ENCODE measurements at places on chromosomes 1 and 21.

GRCh38 chr1:33143176-33143575 lies 38.7 kb downstream of the TRIM62 start:
- no peak for DNase-seq

- no peak for DNase-seq
Measured at GRCh38 chr1:233518344-233518743, 95.6 kb upstream of the KCNK1 start.

GRCh38 chr1:113452921-113453770 lies 62.8 kb downstream of the MAGI3 start:
- no peak for DNase-seq

DNA sequence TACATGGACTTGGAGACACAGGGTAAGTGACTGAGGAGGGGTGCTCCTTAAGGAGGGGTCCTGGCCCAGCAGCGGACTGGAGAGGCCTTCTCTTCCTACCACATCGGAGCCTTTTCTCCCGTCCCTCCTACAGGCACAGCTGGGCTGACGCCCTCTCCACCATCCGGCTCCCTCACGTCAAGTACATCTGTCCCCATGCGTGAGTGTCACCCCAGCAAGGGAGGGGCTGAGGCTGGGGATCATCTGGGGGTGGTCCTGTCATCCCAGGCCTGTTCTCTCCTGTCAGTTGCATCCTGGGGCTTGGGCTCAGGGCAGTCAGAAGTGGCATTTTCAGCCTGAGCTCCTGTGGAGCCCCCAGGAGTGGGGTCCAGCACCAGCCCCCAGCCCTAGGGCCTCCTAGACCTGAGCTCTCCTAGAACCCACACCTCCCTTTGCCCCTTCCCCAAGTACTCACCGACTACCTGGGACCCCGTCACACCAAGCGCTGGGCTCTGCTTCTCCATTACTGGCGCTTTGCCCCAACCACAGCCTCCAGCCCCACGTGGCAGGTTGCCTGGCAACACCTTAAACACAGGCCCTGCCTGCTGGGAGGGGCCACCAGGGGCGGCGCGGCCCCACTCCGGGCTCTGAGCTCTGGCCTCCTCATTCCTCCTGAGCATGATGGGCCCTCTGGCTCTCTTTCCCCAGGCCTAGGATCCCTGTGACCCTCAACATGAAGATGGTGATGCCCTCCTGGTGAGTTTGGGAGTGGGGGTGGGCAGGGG lies 2.3 kb downstream of the LYPLA2 start:
- no peak for DNase-seq

DNA sequence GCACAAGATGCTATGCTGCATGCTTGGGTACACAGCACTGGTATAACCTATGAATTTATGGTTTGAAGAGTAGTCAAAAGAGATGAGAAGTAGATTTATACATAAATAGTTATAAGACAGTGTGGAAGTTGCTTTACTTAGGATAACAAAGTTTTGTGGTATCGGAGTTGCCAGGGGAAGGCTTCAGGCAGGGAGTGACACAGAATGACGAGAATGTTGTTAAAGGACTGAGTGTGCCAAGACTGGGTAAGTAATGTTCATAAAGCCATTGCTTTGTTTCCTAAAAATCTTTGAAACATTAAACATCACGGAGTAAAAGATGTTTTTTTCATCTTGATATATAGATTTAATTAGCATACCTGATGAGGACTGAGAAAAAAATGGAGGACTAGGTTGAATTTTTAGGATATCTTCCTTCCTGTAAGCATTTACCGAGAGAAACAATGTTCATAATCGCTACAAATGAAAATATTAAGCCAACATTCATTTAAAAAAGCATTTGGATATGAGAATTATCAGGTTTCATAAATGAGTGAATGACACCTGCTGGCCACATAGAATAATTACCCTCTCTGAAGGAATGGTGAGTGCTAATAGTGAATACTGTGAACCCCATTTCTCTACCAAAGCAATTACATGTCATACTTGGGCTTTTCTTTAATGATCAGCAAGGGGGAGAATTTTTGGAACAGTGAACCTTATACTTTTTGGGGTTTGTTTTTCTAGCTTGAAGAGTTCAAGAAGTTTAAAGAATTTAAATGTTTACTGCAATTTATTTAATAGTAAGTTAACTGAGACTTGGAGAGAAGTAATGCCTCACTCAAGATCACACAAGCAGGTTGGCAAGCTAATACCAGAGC lies 28.4 kb downstream of the EXTL2 start:
- DNase-seq, result no peak

DNA sequence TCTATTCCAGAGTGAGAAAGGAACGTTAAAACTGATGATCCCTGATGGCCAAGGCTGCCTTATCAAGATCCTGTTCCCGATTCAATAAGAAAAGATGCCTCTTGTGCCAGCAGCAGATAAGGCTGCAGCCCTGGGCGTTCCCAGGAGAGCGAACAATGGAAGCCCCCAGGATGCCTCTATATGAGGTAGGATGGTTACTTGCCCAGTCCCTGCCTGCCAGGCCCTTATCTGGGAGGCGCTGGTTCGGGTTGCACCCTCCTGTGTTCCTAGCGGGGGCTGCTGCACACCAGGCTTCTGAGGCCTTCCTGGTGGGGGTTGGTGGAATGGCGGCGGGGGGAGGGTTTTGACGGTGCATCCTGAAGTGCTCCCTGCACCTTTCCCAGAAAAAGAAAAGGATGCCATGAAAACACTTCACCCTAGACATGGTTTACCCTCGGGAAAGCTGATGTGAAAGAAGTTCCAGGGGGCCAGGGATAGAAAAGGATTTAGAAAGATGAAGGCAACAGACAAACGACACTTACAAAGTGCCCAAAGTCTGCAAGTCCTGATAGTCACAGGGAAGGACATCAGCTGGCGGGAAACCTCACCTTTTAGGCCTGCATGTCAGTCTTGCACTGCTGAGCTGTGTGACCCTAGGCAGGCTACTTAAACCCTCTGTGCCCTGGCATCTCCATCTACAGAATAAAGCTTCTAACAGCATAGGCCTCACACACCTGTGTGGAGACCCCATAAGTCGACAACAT lies 100.3 kb downstream of the KCNJ15 start:
- no peak for DNase-seq

GRCh38 chr1:159161001-159161718 lies 10.3 kb upstream of the CADM3 start:
- peak; percentile 36 for DNase-seq

- no peak for DNase-seq
Measured at GRCh38 chr1:229326601-229327000, 16.2 kb downstream of the CCSAP start.

DNA sequence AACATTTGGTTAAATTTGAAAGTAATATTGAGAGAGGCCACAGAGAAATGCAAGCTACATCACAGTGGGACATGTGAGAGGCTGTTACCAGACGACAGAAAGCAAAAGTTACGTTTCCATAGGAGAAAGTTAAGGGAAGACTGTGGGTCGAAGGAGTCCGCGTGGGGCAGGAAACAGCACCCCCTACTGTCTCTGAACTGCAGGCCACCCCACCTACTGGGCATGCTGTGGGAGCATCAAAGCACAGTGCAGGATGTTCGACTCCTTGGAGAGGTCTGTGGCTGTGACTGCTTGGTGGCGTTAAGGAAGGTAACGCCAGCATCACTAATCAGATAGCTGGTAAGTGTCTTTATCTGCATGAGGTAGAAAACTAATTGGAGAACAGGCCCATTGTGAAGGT lies 123.9 kb downstream of the PTBP2 start:
- DNase-seq, result peak; percentile 1

DNA sequence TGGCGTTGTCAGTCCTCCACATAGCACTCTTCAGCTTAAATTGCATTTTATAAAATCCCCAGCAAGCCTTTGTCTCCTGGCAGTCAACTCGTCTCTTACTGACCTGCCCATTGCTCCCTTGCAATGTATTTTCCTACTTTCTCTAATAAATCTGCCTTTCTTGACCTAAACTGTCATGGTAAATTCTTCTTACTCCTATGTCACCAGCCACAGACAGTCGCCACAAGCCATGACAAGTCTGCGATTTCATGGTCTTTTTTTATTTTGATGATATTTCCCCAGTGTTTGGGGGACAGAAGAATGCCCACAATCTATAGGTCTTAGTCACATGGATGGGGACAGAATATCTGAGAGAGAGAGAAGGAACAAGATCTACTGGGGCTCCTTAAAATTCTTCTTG lies 8.4 kb downstream of the IFNAR2 start:
- no peak for DNase-seq

GRCh38 chr1:110798691-110799256 lies 74.2 kb upstream of the CD53 start:
- DNase-seq, result no peak

GRCh38 chr1:30330644-30331043 lies 392.7 kb downstream of the MATN1 start:
- DNase-seq, result no peak

Measured in stimulated activated CD4-positive, alpha-beta T cell treated with anti-CD3 and anti-CD28 coated beads, Interleukin-1b, Interleukin-23, amount 100 ng/mL, for 1 hour (primary cell).